CD4-positive, alpha-beta T cell treated with Interleukin-4 for 1 hour (primary cell): ENCODE measurements at places on chromosomes 3 and 15.

DNA sequence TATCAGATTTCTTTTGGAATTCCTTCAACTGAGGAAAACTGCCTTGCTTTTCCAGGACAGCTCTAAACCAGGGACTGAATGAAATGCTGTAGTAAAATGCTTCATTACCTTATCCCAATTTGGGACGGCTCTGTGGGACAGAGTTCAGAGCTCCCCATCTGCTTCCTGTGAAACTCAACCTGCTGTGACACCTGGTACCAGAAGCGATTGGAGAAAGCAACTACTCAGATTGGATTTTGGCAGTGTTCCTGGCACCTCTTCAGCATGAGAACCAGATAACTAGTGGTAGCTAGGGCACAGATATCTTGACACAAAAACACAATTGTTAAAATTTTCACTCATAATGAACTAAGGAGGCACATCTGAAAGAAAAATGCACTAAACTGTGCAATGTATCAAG lies 539.1 kb downstream of the SI start:
- DNase-seq: no peak

- DNase-seq: no peak
Measured at GRCh38 chr15:58547628-58548307, 116.0 kb downstream of the LIPC start.

DNA sequence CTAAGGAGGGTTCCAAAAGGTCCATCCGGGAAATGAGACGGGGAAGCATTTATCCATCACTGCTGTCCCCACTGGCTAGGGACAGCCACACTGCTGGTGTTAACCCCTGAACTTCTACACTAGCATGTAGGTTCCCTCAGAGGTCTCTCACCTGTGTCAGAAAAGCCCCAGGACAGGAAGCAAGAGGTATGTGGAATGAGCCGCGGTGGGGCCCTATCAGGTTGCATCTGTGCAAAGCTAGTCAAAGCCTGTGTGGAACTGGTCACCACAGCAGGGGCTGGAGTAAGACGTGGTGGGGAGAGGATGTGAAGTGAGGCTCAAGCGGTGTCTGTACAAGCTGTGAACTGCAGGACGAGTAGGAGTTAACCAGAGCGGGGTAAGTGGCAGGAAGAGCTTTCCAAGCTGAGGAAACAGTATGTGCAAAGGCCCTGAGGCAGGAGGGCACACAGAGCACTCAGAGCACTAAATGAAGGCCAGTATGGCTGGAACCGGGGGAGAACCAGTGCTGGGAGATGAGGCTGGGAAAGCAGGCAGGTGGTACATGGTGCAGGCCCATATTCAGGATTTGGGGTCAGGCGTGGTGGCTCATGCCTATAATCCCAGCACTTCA lies 57.8 kb downstream of the MEGF11 start:
- no peak for DNase-seq

GRCh38 chr3:117523418-117523817 lies 813.8 kb downstream of the TUSC7 start:
- DNase-seq: no peak

GRCh38 chr3:54137311-54137710 lies 15.0 kb downstream of the CACNA2D3 start:
- no peak for DNase-seq

DNA sequence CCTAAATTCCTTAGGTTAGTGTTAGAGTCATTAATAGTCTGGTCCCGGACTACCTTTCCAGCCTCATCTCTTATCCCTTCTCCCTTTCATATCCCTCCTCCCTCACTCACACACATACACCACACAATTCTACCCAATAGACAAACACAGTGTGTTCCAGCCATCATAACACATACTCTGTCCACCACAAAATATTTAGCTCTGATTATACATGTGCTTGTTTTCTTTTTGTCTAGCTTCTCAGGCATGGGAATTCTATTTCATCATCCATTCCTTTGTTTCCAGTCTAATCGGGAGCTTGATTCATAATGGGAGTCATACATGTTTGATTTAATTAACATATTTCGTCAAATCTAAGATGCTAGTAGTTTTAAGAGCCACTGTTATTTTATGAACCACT lies 161.8 kb upstream of the BFSP2 start:
- no peak for DNase-seq

- no peak for DNase-seq
Measured at GRCh38 chr3:25831578-25831977, 41.7 kb downstream of the OXSM start.

DNA sequence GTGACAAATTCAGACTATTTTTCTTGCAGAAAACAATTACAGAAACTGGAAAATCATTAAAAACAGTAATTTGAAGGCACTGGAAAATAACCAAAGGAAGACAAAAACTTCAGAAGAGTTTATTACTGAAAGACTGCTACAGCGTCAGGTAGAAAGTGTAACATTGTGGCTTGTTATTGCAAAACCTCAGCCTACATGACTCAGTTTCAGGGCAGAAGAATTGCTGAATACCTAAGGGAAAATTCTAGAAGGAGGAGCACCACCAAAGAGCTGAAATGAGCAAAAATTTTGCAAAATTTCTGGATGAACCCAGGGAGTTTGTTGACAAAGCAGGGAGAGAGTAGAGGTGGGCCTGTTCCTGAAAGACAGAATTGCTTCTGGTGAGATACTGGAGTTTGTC lies 219.6 kb downstream of the C3orf38 start:
- DNase-seq: no peak

GRCh38 chr3:33173103-33173502 lies 45.5 kb downstream of the SUSD5 start:
- no peak for DNase-seq

- DNase-seq: no peak
Measured at GRCh38 chr15:100981086-100981485, 61.9 kb downstream of the LRRK1 start.

- DNase-seq: no peak
Measured at GRCh38 chr3:196585044-196585757, 16.7 kb downstream of the FBXO45 start.
